ENCODE measurements at places on chromosomes 4 and X.

DNA sequence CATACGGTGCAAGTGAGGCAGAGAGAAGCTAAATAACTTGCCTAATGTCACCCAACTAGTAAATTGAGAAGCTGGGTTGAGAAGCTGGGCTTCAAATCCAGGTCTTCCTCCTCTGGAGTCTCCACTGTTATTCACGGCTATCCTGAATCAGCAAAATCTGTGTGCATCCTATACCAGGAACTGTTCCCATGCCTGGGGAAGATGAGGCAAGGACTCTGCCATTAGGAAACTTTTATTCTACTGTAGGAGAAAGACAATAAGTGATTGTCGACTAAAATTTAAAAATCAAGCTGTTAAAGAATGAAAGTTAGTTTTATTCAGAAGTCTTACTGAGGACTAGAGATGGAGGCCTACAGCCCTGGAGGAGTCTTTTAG lies 872 bp upstream of the TEC start:
- DNase-seq: no peak

GRCh38 chrX:9438933-9439494 lies 25.8 kb upstream of the TBL1X start:
- DNase-seq: no peak

DNA sequence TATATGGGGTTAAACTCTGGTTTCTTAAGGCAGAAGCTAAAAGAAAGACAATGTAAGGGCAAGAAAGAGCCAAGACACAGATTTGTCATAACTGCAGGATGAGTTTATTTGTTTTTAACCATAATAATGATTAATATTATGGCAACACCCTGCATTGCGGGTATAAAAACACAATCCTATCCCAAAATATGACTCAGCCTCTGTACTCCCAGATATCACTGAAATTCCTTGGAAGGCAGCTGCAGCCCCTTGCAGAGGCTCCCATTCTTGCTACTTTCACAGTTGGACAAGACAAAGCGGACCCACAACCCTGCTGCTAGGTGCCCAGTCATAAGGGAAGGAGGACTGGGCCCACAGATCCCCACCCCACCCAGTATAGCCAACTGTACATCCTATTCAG lies 20.4 kb upstream of the FGF16 start:
- DNase-seq: no peak

DNA sequence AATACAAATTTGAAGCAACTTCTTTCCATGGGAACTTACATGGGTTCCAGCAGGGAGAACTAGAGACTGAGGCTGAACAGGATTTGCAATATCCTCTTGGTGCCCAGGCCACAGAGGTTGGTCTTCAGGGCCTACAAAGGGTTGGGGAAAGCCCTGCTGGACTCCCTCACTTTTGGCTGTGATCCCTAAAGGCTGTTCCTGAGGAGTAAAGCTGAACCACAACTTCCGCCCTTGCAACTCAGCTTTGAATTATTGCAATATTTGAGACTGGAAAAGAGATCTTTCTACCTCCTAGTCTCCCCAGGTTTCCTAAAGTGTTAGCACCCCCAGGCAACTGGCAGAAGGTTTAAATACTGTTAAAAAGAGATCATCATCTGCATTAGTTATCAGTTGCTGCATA lies 26.9 kb downstream of the DCHS2 start:
- no peak for DNase-seq

DNA sequence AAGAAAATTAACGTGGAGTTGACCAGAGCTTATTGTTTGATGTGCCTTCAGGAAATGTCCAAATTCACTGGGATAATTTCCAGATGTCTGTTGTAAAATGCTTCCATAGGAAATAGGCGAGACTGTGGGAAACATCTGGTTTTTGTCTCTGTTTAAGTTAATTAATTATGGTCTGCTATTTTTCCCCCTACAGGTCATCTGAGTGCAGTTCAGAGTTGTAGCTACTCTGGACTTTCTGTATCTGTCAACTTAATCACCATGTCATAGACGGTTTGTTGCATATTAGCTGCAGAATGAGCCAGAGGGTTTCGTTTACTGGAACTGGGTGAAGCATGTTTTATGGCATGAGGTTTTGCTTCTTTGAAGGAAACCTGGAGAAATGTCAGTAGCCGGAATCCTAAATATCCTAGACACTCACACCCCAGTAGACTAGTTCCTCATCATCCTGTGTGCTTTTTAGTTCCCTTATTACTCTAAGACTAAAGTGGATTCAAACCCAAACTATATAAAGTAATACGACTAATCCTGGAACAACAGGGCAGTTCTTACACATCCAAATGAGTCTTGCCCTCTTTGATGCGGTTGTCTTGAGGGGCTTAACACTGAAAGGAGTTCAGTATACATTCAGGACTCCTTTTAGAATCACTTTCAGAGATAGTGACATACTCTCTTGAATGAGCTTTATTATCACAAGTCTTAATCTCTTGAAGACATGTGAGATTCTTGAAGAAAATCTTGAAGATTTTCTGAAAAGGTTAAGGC lies 62.5 kb downstream of the PPEF1 start:
- DNase-seq: no peak

DNA sequence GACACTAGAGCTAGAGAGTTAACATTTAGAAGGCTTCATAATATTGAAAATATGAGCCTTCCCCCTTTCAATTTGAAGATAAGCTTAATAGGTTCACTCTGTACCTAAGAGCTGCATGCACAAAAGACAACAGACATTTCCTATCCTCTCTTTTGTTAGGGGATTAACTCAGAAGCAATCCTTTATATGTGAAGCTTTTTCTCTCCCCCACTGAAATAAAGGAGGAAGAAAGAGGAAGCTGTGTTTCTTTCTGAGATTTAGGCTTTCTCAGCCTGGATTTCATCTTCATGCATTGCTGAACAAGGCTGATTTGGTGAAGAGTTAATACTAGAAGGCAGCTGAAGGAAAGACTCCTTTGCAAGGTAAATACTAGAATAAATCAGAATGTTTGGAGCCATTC lies 21.0 kb upstream of the CABS1 start:
- no peak for DNase-seq

DNA sequence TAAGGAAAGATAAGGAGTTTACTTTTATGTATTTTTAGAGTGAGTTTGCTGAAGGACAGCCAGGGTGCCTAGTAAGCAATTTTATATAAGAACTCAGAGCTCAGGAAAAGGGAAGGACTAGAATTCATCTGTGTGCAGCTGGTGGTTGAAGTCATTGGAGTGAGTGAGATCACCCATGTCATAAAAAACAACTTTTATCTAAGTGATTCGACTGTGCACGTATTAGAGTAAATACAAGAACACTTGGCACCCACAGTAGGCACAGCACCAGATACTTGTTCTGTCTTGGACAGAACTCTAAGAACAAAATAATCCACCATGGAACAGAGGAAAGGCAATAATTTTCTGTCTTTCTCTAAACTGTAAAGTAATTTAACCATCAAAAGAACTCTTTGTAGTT lies 31.6 kb downstream of the SYNPO2 start:
- DNase-seq: no peak

DNA sequence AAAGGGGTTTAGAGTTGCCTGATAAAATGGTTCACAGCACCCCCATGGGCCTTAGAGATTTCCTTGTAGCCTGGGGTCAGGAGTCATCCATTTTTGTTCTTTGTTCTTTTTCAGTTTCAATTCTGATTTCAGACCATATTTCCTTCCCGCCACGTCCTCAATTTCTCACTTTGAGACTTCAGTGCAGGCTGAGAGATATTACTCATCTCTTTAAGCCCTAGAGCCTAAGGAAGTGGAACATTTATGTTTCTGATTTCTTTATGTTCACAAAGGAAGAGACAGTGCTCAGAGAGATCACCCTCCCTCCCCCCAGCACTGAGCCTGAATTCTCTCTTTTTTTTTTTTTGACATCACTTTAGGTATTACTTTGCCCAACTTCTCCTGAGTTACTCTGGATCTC lies 56.3 kb downstream of the MSN start:
- DNase-seq: no peak

- no peak for DNase-seq
Measured at GRCh38 chr4:116401293-116401692, 684.1 kb downstream of the TRAM1L1 start.

GRCh38 chrX:20530406-20530921 lies 263.8 kb upstream of the RPS6KA3 start:
- peak; percentile 60 for DNase-seq

- no peak for DNase-seq
Measured at GRCh38 chr4:54585321-54586000, 72.3 kb upstream of the KIT start.

Data from right hindlimb (tissue), 1 donor.